ENCODE measurements at places on chromosomes 5 and 9. TPM values are rescaled to one million over a fixed set of nuclear protein-coding genes. Genes with fewer than 3 reads are reported as not detected.

The HTR1A gene
- total RNA-seq: not detected

The GRIA1 gene
- total RNA-seq: not detected

DNA sequence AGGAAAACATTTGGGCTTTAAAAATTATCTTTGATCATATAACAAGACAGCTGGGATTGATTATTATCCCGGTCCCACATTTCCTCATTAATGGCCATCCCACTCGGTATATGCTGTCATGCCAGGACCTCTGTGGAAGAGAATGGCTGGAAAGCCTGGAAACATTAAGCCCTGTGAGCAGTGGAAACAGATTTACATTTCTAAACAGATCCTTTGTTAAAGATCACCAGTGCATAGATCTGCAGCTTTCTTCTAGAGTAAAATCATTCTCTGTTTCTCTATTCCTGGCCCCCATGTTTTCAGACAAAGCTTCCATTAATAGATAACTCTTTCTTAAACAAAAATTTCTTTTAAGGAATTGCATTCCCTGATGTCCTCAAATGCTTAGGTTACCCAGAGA is 152.2 kb downstream of the CAVIN4 start:
- DNase-seq: no peak

GRCh38 chr5:44387921-44388320 is 1.3 kb downstream of the FGF10 start:
- no peak for DNase-seq

DNA sequence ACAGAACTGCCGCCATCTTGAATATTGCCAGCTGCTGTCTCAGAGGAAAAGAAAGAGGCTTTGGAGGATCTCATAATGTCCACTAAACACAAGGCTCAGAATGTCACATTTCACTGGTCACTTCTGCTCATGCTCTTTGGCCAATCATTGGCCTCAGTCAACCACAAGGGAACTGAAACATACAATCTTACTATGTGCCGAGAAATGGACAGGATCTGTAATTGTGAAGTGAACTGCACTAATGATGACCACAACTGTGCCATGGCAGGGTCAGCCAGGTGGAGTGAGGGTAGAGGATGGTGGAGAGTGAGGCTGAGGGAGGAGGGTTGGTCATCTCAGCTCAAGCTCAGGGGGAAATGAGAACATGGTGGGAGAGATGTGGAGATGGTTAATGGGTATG is 32.8 kb downstream of the GDNF start:
- no peak for DNase-seq

DNA sequence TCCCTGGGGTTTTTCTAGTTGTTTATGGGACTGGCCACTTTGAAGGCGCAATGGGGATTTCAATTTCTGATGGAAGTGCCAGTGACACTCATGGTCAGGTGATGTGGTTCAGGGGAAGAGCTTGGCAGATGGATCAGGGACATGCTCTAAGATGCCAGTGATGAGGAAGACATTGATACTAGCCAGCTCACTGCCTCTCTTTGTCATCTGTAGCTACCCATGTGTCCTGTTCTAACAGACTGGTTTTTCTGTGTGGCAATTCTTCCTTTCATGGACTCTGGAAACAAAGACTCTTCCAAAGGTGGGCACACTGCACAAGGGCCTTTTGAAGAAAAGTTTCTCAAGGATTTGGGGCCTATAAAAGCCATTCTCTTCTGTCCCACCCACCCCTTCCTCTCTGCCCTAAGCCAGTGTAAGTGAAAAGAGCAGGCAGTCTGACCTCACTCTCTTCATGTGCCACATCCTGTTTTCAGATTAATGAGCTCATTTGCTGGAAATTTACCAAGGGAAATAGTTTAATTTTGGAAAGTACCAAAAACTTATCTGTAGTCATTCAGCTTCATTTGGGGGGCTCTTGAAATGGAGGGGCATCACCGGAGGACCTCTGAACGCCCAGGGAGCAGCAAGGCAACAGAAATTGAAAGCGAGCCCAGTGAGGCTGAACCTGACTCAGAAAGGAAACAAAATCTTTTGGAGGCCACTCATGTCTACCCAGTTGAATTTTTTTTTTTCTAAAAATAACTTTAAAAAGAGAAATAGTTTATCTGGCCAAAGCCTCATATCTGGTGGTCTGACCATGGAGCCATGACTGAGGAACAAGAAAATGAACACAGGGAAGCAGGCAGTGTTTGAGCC is 4.9 kb upstream of the TRAF1 start:
- no peak for DNase-seq

The RANBP17 gene
- 2.7 TPM for total RNA-seq

GRCh38 chr9:89640801-89641200 is 36.0 kb downstream of the GADD45G start:
- DNase-seq: no peak

GRCh38 chr5:78501411-78502352 is 141.3 kb downstream of the SCAMP1 start:
- no peak for DNase-seq

The LRRC19 gene
- total RNA-seq: not detected

- no peak for DNase-seq
These were observed 34.2 kb downstream of the SUSD1 start for GRCh38 chr9:112140936-112141335.
